ENCODE measurements at places on chromosomes 12 and 14. TPM values are rescaled to one million over a fixed set of nuclear protein-coding genes. Genes with fewer than 3 reads are reported as not detected.

DNA sequence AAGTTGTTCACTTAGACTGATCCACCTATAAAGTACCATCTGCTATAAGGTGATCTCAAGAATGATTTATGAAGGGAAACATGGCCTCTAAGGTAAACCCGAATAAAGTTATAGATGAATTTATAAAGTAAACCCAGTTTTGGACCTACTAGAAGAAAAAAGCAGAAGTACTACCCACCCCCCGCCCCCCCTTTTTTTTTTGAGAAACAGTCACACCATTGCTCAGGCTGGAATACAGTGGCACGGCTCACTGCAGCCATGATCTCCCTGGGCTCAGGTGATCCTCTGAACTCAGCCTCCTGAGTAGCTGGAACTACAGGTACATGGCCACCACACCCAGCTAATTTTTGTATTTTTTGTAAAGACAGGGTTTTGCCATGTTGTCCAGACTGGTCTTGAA is 3.9 kb downstream of the ENTPD5 start:
- peaks cover 14% of the 10 kb centered on the region for H3K4me1 ChIP-seq
- no peak overlapping the region for H3K27ac ChIP-seq
- H3K36me3 ChIP-seq: peaks cover 42% of the 10 kb centered on the region
- H3K4me3 ChIP-seq: no peak overlapping the region

DNA sequence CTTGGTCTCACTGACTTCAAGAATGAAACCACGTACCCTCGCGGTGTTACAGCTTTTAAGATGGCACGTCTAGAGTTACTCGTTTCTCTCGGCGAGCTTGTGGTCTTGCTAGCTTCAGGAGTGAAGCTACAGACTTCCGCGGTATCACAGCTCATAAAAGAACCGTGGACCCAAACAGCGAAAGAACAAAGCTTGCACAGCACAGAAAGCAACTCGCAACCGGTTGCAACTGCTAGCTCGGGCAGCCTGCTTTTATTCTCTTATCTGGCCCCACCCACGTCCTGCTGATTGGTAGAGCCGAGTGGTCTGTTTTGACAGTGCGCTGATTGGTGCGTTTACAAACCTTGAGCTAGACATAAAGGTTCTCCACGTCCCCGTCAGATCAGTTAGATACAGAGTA is 4.2 kb upstream of the CLEC4C start:
- H3K4me1 ChIP-seq: no peaks in the 10 kb centered on the region
- H3K36me3 ChIP-seq: no peaks in the 10 kb centered on the region
- DNase-seq: no peak
- no peak overlapping the region for H3K27ac ChIP-seq
- H3K27me3 ChIP-seq: peaks cover 19% of the 10 kb centered on the region

DNA sequence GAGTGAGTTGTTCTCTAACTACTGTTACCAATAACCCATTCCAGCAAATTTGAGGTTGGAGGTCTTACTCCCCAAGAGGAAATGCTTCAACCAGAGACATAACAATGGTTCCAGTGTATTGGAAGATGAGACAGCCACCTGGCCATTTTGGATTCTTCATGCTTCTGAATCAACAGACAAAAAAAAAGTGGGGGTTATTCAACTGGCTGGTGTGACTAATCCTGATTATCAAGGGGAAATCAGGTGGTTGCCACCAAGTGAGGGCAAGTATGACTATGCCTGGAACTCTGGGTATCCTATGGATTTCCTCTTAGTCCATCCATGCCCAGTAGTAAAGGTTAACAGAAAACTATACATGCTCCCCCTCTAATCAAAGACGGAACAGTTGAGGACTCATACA is 29.9 kb upstream of the ZNF641 start:
- no peaks in the 10 kb centered on the region for H3K27me3 ChIP-seq
- no peak overlapping the region for H3K4me3 ChIP-seq
- no peaks in the 10 kb centered on the region for H3K36me3 ChIP-seq
- H3K27ac ChIP-seq: no peak overlapping the region
- H3K4me1 ChIP-seq: no peaks in the 10 kb centered on the region
- no peak for DNase-seq

DNA sequence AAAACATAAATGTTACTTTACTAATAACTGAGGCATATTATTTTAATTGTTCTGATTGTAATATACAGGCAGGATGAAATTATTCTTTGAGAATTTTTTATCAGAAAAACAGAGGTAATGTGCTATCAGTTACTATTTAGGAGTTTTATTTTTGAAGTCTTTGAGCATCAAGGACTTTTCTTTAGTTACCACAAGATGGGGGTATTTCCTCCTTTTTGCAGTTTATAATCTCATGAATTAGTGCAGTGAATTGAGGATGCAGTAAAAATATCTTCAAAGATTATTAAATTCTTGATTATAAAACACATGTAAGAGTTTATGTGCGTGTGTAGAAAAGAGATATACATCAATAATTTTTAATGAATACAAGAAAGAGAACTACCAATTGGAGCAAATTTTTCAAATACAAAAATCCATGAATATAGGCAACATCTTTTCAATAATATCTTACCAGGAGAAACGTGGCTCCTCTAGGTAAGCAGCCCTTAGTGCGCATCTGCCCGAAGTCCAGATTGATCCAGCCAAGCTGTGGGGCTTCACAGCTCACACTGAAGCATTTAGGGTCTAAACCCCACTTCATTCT is 71.6 kb downstream of the ERGIC2 start:
- no peak overlapping the region for H3K27ac ChIP-seq
- H3K4me1 ChIP-seq: no peaks in the 10 kb centered on the region

DNA sequence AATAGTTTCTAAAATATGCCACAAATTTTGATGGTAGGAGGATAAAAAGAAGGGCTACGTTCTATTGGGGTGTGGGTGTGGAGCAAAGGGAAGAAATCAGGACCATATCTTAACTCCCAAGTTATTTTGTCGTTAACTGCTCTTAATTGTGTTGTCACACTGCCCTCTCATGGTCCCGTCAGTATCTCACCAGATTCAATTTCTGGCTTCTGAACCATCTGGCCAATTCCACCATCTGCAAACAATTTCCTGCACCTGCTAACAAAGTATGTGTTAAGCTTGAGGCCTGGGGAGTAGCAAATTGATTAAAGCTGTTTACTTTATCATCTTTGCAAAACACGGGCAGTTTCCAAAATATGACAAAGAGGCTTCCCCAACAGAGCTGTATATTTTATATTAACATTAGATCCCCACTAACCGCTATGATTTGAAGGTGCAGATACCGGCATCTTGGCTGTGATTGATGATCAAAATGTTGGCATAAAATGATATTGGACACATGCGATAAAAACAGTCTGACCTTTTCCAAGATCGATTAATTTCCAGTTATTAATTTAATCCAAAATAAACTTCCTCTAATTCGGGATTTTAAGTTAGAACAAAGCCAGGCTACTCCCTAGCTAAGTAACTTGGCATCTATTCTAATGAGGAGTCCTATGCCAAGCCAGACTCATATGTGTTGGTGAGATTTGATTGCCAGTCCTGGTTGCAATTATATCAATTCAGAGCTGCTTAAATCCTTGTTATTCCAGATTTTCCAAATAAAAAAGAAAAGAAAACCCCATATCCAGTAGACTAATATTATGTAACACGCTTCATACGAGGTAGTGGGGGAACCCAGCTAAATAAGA is 6.9 kb upstream of the DNM1L start:
- no peaks in the 10 kb centered on the region for H3K4me1 ChIP-seq
- H3K27ac ChIP-seq: no peak overlapping the region
- no peaks in the 10 kb centered on the region for H3K36me3 ChIP-seq

- H3K27me3 ChIP-seq: no peaks in the 10 kb centered on the region
These were observed 9.6 kb downstream of the PTPRB start for GRCh38 chr12:70627677-70628076.

The RABGGTA gene
- 30.0 TPM for total RNA-seq

The TROAP gene
- total RNA-seq: 0.53 TPM

GRCh38 chr12:26380897-26381296 is 185.5 kb downstream of the SSPN start:
- no peak overlapping the region for H3K27ac ChIP-seq
- H3K4me3 ChIP-seq: no peak overlapping the region
- H3K4me1 ChIP-seq: peaks cover 19% of the 10 kb centered on the region
- no peaks in the 10 kb centered on the region for H3K36me3 ChIP-seq
- DNase-seq: no peak

GRCh38 chr14:58749066-58749669 is 111.4 kb downstream of the DACT1 start:
- no peak overlapping the region for H3K27ac ChIP-seq
- no peak for DNase-seq
- no peak overlapping the region for H3K4me3 ChIP-seq
- no peaks in the 10 kb centered on the region for H3K27me3 ChIP-seq
- H3K36me3 ChIP-seq: no peaks in the 10 kb centered on the region

- DNase-seq: no peak
- H3K27ac ChIP-seq: no peak overlapping the region
- no peaks in the 10 kb centered on the region for H3K27me3 ChIP-seq
- H3K4me3 ChIP-seq: no peak overlapping the region
These were observed 171.2 kb downstream of the CEP128 start for GRCh38 chr14:80770114-80770908.

GRCh38 chr12:1801303-1801975 is 18.9 kb upstream of the LRTM2 start:
- no peak for DNase-seq
- H3K36me3 ChIP-seq: no peaks in the 10 kb centered on the region
- no peak overlapping the region for H3K27ac ChIP-seq
- H3K4me3 ChIP-seq: no peak overlapping the region
- no peaks in the 10 kb centered on the region for H3K27me3 ChIP-seq

DNA sequence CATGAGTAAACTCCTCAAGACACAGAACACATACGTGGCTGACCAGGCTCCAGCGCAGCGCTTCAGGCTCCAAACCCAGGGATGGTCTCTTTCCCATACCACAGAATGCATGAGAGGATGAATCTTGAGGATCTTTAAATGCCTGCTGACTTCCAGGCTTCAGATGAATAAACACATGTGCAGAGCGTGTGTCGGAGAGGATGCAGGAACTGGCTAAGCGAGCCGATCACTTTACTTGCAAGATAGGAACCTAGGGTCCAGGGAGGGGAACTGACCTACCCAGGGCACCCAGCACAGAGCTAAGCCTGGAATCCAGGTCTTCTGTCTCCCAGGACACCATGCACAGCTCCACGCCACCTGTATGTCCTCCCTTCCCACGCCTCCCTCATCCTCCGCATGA is 209.8 kb downstream of the BCL11B start:
- H3K27ac ChIP-seq: no peak overlapping the region
- no peaks in the 10 kb centered on the region for H3K4me1 ChIP-seq
- DNase-seq: no peak
- H3K27me3 ChIP-seq: no peaks in the 10 kb centered on the region
- no peaks in the 10 kb centered on the region for H3K36me3 ChIP-seq
- no peak overlapping the region for H3K4me3 ChIP-seq

GRCh38 chr12:25699454-25699853 is 146.4 kb upstream of the LMNTD1 start:
- no peak overlapping the region for H3K4me3 ChIP-seq
- no peaks in the 10 kb centered on the region for H3K36me3 ChIP-seq
- no peaks in the 10 kb centered on the region for H3K27me3 ChIP-seq

The CSRP2 gene
- 23.5 TPM for total RNA-seq

DNA sequence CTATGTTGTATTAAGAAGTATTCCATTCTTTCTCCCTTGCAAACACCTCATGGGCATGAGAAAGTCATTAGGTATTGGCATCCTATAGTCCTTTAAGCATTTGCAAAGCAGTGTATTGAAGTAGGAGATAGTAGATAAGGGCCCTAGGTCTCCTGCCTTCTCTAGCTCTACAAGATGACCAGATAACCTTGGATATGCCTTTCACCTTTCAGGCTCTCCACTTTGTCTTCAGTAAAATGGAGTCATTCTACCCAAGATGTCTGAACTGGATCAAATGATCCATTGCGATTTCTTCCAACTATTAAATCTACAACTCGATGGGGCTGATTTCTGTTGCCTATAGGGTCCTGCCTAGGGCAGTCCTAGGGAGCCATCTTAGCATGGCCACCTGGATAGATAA is 132.1 kb upstream of the BTG1 start:
- DNase-seq: no peak
- H3K27ac ChIP-seq: peak overlapping the region; percentile 44
- H3K4me1 ChIP-seq: peaks cover 5% of the 10 kb centered on the region
- H3K4me3 ChIP-seq: no peak overlapping the region
- H3K36me3 ChIP-seq: no peaks in the 10 kb centered on the region
- no peaks in the 10 kb centered on the region for H3K27me3 ChIP-seq

The NKX2-1 gene
- not detected for total RNA-seq

Data from heart right ventricle (tissue), 16 donors.